ENCODE measurements at places on chromosomes 11 and 22.

DNA sequence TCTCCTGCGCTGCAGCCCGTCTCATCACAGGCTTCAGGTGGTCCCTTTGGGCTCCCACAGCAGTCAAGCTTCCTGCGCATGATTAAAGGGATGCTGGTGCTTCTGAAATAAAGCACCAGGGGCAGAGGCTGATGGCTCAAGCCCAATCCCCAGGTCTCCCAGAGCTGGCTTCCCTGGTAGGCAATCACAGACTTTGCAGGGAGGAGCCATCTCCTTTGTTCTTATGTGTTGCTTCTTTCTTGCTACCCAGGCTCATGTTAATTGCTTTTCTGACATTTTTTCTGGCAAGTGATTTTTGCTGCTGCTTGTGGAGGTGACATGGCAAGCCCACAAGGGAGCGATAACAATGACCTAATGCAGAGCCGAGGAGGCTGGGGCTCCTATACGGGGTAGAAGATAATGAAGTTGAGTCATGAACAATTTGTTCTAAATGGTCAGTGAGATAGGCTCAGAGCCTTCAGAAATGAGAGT lies 25.2 kb upstream of the PLET1 start:
- DNase-seq, result no peak

GRCh38 chr11:113581713-113582112 lies 106.5 kb upstream of the DRD2 start:
- no peak for DNase-seq

DNA sequence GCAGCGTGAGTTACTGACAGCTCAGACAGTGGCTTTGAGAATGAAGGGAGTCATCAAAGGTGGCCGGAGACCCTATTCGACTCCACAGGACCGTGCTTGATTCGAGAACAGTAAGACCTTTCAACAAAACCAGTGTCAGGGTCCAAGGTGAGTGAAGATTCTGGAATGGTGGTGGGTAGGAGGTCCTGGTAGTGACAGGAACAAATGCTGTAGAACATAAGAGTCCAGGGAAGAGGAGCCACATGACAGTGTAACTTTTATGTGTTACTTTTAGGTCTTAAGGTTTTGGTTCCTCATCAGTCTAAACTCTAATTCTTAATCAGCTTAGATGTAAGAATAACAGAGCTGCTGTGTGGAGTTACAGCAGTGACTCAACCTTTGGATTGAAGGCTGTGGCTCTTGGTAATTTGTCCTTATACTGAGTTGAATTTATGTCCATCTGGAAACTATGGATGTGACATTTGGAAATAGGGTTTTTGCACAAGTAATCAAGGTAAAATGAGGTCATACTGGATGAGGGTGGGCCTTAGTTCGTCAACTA lies 1.8 kb downstream of the TBC1D22A start:
- DNase-seq, result no peak

DNA sequence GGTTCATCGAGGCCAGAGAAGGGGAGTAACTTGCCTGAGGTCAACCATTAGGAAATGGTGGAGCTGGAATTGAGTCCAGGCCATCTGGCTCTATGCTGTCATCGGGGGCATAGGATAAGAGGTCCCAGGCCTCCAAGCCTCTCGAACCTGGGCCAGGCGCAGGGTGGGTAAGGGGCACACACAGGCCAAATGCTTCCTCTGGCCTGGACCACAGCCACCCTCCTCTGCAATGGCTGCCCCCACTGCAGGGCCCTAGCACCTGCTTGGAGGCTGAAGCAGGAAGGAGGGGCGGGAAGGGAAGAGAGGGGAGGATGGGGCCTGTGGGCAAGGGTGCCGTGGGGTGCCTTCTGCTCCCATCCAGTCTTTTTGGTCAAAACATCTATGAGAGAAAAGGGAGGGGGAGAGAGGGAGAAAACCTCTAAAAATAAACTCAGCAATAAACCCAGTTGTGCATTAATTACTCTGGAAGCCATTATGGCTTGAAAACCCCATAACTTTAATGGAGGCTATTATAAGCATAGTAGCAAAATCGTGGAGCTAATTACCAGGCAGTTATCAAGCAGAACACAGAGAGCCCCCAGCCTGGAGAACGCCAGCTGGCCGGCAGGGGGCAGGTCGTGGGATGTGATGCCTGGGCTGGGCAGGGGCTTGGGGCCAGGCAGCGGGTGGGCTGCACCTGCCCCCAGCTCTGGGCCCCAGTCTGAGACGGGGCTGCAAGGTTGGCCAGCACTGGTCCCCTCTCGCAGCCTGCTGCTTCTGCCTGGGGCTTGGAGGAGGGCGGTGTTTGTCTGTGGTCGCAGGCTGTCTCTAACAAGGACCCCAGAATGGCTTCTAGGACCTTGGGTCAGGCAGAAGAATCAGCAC lies 21.1 kb downstream of the B3GAT1 start:
- DNase-seq, result no peak

DNA sequence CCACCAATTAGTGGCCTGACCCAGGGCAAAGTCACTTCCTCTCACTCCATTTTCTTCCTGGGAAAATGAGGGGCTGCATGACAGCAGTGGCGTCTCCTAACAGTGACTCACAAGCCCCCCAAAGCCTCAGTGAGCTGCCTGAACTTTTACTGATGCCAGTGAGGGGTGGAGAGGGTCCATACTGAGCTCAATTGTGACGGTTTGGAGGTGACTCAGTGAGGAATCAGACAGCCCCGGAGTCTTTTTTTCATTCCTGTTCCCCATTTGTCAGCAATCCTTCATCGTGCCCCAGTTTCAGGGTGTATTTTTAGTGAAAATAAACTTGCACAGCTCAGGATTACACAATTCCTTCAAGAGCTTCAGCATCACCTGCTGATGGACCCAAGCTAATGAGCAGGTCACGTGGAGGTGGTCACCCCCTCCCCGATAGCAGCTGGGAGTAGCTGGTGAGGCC lies 30.1 kb upstream of the RASD2 start:
- DNase-seq, result no peak

GRCh38 chr11:14751975-14752407 lies 108.4 kb downstream of the PDE3B start:
- no peak for DNase-seq
